ENCODE measurements at places on chromosomes 1 and 21.

GRCh38 chr1:113321771-113322387, 68.4 kb upstream of the MAGI3 start:
- DNase-seq: no peak

DNA sequence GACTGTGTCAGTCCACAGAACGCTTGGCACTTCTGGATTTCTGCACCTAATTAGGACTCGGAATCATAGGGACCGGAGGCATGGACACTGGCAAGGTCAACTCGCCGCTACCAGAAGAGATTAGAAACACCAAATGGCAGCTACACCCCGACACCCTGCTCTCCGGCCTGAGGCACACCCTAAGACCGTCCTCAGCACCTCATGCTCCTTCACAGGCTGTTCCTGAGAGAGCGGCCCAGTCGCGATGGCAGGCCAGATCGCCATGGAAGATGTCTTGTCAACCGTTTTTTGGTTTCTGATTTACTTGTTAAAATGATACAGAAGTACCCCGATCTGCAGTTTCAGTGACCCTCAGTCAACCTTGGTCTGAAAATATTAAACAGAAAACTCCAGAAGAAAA, 46.8 kb downstream of the NPHP4 start:
- DNase-seq: no peak

DNA sequence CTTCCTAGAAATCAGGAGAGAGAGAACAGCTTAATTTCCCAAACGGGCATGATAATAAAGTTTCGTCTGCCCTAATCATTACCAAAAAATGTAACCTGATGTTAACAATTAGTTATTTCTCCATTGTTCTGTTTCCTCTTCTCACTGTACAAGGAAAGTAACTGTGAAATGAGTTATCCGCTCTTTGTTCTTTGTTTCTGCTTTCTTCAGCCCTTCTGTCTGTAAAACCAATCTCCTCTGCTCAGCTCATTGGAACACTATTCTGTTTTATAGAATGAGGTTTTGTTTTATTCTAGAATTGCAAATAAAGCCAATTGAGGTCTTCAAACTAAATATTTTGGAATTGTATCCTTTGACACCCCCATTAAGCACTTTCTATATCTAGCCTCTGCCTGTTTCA, 8.8 kb upstream of the THEM4 start:
- DNase-seq: no peak

DNA sequence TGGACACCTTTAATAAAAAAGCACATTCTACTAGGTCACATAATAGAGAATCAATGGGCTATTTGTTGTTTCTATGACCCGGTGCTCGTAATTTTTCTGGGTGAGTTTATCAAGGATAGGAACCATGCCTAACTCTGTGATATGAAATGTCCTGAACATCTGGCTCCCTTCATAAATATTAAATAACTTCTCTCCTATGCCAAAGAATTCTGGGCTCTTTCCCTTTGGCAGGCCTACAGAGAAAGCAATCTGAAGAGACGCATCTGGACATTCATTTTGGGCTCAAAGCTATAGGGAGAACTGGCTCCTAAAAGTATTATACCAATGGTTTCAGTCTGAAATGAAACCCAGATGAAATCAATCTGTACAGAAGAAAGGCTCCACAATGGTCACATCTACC, 38.8 kb upstream of the ANGPTL7 start:
- DNase-seq: no peak

- DNase-seq: no peak
These were observed 118.8 kb downstream of the CCDC185 start for GRCh38 chr1:223512057-223512456.

GRCh38 chr21:15057285-15057684, 7.5 kb downstream of the NRIP1 start:
- DNase-seq: no peak

- no peak for DNase-seq
These were observed 12.5 kb downstream of the MFAP2 start for GRCh38 chr1:16967962-16968361.

DNA sequence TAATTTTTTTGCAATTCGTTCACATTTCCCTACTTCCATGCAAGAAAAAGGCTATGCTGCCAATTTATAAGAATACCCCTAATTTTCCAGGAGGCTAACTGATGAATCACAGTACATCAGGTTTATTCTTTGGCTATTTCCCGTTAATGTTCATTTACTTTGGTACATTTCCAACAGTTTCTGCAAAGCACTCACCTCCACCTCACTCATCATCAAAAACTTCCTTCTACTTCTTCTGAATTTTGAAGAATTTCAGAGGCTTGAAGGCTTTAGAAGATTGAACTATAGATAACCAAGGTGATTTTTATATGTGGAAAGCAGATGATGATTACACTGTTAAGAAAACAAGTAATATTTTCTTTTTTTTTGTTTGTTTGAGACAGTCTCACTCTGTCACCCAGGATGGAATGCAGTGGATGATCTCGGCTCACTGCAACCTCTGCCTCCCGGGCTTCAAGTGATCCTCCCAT, 60.5 kb upstream of the HP1BP3 start:
- no peak for DNase-seq

DNA sequence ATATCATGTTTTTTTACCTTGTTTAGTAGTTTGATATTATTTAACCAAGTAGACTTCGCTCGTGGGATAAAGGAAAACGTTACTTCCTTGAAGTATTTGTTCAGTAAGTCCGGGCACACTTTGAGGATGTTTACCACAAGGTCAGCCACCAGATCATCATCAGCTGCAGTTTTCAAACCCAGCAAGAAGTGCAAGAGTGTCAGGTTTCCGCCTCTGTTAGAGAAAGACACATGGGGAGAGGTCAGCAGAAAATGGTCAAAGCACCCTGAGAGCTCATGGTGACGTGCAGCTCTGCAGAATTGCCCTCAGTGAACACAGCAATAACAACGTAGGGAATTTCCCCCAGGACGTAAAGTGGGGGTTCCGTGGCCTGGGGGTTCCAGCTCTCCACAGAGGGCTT, 24.4 kb downstream of the URB1 start:
- no peak for DNase-seq

GRCh38 chr1:107919953-107920352, 45.0 kb downstream of the VAV3 start:
- DNase-seq: no peak

- DNase-seq: no peak
These were observed 113.9 kb upstream of the USP24 start for GRCh38 chr1:55329091-55329490.

GRCh38 chr1:1162597-1163537, 10.8 kb upstream of the TTLL10 start:
- no peak for DNase-seq

- no peak for DNase-seq
These were observed 37.9 kb upstream of the MPZL1 start for GRCh38 chr1:167683641-167684502.

- no peak for DNase-seq
These were observed 2.0 kb downstream of the KRTAP10-9 start for GRCh38 chr21:44628707-44629391.

DNA sequence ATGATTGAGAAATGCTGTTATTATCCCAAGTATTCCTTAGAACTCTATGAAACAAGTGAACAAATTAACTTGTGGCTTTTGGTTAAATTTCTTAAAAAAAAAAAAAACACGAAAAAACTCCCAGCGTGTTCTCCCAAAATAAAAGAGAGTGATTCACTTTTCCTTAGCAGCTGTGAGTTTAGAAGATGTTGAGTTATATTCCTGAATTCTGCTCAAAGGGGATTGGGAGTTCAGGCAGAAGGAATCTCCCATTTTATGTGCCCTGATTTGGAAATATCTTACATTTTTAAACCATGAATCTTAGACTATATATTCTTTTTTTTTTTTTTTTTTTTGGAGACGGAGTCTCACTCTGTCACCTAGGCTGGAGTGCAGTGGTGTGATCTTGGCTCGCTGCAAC, 34.3 kb downstream of the SMG7 start:
- DNase-seq: no peak

- no peak for DNase-seq
These were observed 1.9 kb downstream of the PABPC4 start for GRCh38 chr1:39574646-39575045.

GRCh38 chr1:199422206-199422605, 605.3 kb upstream of the NR5A2 start:
- DNase-seq: no peak

DNA sequence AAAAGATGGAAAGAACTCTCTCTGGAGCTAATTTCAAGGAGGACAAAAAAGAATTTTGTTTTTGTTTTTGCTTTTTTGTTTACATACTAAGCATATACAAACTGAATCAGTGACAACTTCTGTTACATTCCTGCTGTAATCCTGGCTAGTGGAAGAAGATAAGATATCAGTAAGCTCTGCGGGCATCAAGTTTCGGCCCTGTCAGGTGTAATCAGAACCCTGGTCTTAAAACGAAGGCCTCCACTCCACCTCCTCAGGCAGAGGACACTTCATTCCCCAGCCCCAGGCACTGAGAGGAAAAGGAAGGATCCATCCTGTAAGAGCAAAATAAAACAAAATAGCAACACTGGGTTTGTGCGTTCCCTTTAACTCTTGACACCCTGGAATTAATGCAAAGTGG, 88.9 kb upstream of the ARHGAP29 start:
- DNase-seq: no peak

DNA sequence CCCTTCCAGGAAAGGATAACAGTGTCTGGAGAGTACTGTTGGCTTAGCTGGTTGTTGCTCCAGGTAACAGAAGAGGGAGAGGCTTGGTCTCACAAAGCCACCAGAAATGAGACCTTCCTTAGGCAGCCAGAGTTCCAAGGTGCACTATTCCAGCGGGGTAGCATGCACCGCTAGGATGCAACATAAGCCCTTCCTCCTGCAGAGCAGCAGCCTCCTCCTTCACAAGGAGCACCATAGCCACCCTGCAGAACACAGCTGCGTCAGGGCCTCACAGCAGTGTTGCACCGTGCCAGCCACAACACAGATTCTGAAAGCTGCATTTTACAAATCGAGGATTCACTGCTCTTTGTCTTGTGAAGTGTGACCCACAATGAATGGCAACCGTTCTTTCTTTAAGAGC, 142.0 kb downstream of the CLIC6 start:
- no peak for DNase-seq

DNA sequence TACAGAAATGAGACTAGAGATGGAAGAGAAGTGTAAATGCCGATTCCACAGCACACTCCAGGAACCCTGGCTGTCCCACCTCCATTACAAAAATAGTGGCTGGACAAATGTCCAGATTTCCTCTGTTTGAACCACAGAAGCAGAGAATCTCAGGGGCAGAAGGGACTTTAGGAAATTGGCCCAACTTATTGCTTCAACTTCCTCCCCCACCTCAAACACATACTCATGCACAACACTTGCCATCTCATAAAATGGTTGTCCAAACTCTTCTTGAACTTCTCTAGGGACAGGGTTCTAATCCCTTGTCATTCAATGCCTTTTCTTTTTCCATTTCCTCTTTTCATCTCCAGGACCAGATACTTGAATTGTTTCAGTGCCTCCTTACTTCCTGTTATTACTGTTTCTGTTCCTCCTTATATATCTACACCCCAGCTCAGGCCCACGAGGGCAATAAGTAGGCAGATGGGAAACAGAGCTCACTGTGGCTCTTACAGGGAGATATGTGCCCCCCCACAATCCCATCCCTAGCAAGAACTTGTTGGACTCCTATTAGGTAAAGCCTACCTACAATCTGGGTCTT, 8.5 kb upstream of the B4GALT3 start:
- DNase-seq: no peak

- no peak for DNase-seq
These were observed 38.3 kb upstream of the ADORA3 start for GRCh38 chr1:111541721-111542120.

- DNase-seq: no peak
These were observed 9.8 kb downstream of the PHC2 start for GRCh38 chr1:33420870-33421775.

DNA sequence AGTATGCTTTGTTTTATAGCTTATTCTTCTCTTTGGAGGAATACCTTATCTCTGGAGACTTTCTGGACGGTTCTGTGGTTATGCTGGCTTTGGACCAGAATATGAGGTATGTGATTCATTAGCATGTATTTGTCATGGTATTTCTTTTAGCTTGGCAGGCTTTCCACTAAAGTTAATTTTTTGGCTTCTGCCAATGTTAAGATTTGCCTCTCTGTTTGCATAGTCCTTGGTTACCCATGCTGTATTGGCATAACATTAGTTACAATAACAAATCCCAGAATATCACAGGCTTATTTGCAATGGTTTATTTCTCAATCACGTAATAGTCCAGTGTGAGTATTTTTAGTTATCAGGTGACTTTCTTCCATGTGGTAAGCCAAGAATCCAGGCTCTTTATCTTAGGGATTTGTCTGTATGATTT, 9.7 kb downstream of the ZMPSTE24 start:
- no peak for DNase-seq

- DNase-seq: no peak
These were observed 2.3 kb downstream of the LRRC8D start for GRCh38 chr1:89822999-89823628.

GRCh38 chr1:111784273-111784901, 28.7 kb downstream of the DDX20 start:
- no peak for DNase-seq

DNA sequence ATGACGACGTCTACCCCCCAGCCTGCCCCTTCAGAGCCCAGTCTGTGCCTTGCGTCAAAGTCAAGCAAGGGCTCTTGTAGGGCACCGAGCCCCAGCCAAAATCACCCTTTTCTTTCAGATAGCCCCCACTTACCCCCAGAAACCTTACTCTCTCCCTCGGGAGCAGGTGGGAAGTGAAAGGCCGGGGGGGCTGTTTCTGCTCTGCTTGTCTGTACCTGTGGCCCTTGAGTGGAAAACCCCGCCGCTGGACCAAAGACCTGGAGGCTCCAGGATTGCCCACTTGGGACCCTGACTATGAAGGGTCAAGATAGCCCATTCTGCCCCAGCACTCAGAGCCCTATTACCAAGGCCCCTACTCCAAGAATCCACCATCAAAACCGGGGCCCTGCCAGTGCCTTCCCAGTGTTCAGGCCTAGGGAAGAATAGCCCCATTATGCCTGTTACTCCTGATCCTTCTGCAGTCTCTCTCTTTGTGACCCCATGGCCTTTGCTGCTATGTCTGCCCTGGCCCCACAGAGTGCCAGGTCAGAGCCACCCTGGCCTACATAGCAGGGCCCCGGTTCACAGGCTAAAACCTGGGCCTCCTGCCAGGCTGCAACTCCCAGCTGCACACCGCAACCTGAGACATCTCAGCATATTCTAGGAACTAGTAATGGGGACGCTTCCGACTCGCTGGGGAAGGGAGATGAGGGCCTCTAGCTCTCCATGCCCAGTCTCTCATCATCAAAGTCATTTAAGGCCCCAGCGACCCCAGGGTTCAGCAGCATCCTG, 22.2 kb upstream of the HPDL start:
- no peak for DNase-seq

- DNase-seq: no peak
These were observed 246.7 kb downstream of the MRPL39 start for GRCh38 chr21:25360593-25360992.

- no peak for DNase-seq
These were observed 92.6 kb downstream of the ADARB1 start for GRCh38 chr21:45166931-45167330.
